ENCODE measurements at places on chromosomes 5 and 9.

DNA sequence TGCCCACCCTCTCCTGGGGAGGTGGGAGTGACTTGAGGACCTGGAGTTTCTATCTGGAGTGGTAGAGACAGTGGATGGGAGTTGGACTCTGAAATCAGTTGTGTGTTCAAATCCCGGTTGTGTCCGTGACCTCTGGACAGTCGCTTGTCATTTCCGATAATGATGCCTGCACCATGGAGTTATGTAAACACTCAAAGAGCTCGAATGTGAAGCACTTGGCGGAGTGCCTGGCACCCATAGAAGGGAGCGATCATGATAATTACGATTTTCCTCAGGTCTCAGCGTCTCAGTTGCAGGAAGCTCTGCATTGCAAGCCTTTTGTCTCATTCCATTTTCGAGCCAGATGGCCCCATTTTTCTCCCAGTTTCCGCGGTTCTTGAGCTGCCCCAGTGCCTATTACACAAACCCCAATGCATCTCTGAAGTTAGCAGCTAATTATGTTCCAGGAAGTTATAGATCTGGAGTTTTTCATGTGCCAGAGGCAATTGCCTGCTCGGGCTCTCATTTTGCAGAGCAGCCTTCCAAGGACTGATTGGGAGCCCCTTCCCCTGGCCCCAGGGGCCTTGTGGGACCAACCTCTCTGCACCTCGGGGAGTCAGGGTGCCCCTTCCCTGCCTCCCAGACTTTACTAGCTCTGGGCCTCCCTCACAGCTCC is 175.5 kb upstream of the MVB12B start:
- no peak for DNase-seq

DNA sequence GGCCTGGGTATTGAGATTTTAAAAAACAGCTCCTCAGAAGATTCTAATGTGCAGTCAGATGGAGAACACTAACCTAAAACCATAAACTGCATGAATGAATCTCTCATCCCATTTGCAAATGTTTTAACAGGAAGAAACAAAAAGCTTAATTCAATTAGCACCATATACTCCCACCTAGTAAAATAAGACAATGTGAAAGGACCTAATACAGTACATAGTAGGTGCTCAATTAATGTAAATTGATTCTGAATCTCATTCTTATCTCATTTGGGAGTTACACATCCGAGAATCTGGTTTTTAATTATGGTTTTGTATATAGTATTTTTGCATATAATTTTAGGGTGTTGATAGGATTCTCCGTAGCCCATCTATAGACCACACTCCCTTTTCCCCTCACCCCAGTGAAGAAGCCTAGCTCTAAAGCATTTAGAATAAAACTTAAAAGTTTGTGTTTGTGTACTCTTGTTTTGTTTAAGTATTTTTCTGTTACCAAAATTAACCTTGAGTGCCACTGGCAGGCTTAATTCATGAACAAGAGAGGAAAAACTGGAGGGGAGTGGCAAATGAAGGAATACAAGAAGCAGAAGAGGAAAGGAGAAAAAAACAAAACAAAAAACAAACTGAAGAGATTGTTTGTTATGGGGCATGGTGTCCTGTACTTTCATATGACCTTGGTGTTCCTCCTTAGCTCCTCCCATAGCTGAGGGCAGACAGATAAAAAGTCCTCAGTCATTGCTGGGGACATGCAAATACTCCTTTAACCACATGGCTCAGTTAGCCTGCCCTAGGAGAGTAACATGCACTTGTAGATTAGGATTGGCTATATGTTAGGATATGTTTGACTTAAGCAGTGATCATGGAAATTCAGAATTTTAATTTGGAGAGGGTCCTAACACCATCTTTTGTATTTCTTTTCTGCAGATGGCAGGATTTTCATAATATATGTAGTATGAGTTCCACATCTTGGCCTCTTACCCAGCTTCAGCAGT is 1.2 kb downstream of the RNF14 start:
- no peak for DNase-seq

GRCh38 chr5:88816195-88816594 is 66.8 kb downstream of the MEF2C start:
- DNase-seq = no peak

DNA sequence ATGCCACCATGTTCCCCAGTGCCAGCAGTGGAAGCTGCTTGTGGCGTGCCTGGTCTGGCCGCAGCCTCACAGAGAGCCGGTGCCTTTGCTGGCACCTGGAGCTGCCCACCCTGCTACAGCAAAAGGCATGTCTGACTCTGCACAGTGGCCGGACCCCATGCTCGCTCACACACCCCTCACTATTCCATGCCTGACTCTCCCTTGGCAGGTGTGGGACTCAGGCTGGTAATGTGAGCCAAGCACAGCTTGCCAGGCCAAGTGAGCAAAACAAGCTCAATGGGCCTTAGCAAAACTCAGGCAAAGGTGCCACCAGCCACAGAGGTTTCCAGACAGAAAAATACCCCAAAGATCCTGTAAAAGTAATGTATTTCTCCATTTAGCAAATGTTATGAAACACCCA is 15.5 kb downstream of the GNA14 start:
- no peak for DNase-seq

GRCh38 chr9:107460153-107461023 is 29.2 kb downstream of the KLF4 start:
- no peak for DNase-seq

DNA sequence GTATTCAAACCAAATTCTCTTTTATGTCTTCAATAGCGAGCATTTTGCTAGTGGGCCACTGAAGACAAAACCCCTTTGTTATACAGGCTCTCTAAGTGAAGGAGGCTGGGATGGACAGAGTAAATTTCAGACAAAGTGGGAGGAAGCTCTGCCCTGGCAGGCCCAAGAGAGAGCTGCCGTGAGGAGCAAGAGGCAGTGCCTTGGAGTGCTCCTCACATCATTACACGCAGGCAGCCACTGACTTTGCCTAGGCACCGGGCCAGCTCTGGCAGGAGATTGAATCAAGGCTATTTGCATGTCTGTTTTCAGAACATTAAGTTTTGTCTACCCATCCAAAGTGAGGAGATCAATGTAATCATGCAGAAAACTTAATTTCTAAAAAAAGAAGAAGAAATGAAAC is 167.7 kb downstream of the CCDC192 start:
- DNase-seq = no peak

- no peak for DNase-seq
Observed at GRCh38 chr5:80142996-80143395, 107.8 kb downstream of the THBS4 start.

- no peak for DNase-seq
Observed at GRCh38 chr5:1495525-1495897, 28.2 kb downstream of the LPCAT1 start.

All from GOT3 (cell line).